Activated CD4-positive, alpha-beta T cell treated with anti-CD3 and anti-CD28 coated beads for 24 hours (primary cell): ENCODE measurements at places on chromosomes 2 and 18.

DNA sequence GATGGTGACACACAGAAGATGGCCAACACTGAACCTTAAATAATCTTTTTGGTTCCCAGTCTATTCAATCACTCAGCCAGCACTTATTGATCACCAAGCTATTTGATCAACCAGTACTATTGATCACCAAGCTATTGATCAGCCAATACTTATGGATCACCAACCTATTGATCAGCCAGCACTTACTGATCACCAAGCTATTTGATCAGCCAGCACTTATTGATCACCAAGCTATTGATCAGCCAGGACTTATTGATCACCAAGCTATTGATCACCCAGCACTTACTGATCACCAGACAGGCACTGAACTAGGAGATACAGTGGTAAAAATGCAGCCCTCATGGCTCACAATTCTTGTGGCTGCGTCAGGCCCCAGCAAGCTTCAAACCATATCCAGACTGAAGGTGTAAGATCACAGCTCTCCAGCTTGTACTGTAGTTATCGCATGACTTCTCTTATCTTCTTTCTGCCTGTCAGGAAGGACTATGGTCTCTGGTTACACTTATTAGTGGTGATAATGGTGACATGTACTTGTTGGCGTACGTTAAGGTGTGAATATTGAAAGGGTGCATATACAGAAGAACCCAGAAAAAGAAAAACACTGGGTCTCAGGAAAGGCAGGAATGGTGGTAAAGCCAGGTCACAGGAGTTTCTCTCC, 18.4 kb upstream of the B3GNT2 start:
- no peak for DNase-seq

- DNase-seq = no peak
These were observed 318.9 kb upstream of the SYT4 start for GRCh38 chr18:43596105-43596712.

DNA sequence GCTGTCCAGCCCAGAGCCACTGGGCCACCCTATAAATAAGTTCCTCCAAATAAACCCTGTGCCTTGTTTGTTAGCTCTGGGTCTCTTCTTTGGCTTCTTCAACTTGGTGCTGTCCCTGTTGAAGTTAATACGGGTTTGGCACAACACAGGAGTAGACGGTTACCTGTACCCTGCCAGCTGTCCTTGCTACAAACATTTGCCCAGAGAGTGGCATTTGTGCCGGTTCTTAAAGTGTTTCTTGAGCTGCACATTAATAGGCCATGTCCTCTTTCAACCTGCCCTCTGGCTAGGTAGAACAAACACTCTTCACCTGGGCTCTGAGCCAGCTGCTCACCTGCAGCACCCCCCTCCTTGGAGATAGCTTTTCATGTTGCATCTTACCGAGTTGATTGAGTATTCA, 139.2 kb downstream of the NEDD4L start:
- DNase-seq = no peak

DNA sequence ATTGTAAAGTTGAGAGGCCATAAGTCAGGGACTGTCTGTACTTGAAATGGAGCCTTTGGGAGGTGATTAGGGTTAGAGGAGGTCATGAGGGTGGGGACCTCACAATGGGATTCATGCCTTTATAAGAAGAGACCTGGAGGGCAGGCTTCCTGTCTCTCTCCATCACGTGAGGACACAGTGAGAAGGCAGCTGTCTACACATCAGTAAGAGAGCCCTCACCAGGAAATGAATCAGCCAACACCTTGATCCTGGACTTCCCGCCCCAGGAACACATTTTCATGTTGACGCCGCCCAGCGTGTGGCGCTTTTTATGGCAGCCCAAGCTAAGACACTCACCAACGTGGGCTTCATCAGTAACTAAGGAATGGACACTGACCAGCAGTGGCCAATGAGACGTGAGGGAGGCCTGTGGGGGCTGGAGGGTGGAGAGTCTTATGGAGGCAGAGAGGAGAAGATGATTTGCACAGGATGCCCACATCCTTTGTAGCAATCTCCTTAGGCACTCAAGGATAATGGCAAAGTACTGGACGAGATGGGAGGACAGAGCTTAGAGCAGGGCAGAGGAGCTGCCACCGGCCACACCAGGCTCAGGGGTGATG, 162.7 kb downstream of the EIPR1 start:
- no peak for DNase-seq

DNA sequence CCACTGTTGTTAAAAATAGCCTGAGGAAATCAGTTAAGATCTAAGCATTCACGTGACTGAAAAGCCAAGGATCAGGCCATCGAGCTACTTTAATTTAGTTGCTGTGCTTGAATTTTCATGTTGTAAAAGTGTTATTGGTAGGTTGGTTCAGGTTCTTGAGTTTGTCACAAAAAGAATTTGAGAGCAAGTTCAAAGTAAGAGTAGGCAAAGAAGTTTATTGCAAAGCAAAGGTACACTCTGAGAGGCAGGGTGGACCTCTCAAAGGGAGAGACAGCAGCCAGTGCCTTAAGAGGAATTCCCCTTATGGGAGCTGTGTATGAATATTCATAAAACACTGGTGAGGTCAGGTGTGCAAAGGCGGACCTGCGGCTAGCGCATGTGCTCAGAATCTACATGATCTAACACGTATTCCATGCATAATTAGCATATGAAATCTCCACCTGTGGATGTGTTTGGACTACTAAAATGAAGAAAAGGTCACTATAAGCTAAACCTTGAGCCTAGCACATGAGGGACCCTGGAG, 236.5 kb downstream of the NDUFA10 start:
- DNase-seq = no peak

GRCh38 chr2:12636837-12637581, 79.7 kb upstream of the TRIB2 start:
- DNase-seq = no peak

DNA sequence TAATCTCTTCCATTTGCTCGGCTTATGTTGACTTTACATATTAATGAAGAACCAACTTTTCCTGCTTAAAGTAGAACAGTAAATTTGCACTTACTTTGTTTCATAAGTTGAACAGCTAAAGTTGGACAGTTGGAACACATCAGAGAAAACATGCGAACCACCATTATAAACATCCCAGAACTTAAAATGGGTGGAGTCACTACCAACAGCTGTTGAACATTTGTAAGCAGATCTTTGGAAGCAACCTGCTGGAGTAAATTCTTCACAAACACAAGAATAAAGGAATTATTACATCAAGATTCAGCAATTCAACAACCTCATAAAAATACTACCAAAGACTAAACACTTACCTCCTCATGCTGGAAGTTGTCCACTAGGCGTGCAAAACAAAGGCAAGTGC, 96.4 kb upstream of the DNER start:
- DNase-seq = no peak

- no peak for DNase-seq
These were observed 22.1 kb downstream of the IKZF2 start for GRCh38 chr2:213129311-213129710.

DNA sequence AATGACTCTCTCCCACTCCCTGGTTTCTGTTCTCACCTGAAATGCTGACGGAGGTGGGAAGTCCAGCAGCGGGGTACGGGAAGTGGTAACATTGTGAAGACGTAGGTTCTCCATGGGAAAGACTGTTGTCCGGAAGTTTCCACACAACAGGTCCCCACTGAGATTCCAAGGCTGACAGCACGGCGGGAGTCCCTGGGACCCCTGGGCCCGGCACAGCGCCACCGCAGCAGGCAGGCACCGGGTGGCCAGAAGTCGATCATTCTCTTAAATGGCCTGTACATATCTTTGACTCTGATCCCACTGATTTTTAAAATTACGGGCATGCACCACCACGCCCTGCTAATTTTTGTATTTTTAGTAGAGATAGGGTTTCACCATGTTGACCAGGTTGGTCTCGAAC, 201.0 kb upstream of the SALL3 start:
- DNase-seq = no peak

GRCh38 chr2:173568054-173568453, 213.4 kb downstream of the CDCA7 start:
- DNase-seq = no peak

DNA sequence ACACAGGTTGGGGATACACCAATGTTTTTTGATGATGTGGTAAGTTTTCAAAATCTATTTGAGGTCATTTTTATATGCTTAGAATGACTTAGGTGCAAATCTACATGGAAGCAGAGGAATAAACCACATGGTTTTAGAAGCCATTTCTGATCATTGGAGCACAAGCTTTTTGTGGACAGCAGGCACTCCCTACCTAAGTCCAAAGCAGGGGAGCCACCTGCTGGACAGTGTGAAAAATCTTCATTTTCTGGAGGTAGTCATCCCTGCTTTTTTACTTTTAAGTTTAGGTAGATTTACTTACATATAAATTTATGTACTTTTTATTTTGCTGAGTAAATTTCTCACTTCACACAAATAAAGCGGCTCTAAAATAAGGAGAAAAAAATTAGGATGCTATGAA, 323.2 kb downstream of the PLCL1 start:
- DNase-seq = peak; percentile 25

GRCh38 chr2:216803791-216804190, 56.1 kb downstream of the TNP1 start:
- DNase-seq = no peak

DNA sequence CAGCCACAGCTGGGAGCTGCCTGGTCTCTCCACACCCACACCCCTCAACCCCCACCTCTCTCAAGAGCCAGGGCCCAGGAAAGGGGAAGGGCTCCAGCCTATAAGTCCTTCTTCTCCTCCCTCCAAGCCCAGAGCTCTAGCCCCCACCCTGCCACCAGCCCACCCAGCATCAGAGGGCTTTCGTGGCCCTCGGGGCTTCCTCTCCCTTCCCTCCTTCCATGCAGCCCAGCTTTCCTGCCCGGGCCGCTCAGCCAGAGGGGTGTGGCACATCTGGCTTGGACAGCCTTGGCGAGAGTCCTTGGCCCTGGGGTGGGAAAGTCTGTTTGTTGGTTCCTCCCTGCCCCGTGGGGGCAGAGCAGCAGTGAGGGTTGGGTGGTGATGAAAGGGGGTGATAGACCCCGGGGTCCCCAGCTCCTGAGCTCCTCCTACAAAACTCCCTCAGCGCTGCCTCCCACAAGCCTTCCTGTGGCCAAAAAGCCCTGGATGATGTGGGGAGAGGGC, 7.0 kb downstream of the TNS1 start:
- DNase-seq = no peak

DNA sequence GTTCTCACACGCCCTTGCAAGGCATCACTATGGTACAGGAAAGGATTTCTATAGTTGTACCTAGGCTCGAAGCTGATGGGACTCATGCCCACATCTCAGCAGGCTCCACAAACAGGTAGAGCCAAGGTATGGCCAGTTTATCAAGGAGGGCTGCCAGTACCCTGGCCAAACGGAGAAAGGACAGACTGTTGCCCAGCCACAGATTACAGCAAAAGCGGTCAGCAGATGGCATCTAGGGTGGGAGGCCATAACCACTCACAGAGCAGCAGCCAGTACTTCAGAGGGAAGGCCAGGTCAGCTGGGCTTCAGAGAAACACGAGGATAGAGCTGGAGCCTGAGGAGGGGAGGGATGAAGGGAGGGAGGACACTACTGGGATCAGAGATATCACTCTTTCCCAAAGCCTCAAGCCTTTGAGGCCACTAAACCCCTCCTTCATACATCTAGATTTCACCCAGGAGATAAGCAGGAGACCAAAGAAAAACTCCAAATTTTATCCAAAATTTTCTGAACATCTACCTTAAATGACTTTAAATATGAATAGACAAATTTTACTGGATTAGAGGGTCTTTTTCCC, 904.2 kb upstream of the NXPH2 start:
- DNase-seq = no peak

DNA sequence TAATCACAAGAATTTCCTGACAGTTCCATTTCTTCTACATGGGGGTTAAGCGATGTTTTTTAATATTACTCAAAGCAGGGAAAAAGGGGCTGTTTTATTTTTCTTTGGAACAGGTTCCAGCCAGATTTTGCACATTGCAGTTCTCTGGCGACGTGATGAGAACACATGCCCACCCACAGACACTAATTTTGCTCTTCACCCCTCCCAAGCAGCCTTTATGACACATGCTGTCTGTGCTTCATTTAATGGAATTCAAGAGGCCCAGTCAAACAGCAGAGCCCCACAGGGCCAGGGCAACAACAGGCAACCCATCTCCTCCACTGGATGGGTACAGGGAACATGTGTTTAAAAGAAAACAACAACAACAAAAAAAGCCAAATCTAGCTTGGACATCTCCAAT, 70.8 kb downstream of the SPRED2 start:
- no peak for DNase-seq

GRCh38 chr2:1821530-1821929, 77.2 kb upstream of the PXDN start:
- no peak for DNase-seq

DNA sequence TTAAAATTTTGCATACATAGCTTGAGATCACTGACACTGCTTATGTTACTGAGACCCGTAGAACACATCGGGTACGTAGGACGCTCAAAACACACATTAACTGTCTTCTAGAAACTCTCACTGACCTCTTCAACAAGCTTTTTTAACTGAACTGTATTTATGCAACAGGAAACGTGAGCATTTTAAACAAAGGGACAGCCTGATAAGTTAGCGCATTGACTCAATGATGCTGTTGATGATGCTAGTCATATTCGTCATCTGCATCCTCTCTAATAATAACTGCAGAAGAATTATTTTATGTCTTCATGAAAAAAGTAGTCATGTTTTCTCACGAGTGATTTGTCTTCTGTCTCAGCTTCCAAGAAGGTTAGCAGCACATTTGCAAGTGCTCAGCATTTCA, 824.0 kb downstream of the DCDC2C start:
- DNase-seq = no peak

- no peak for DNase-seq
These were observed 194.7 kb upstream of the GLI2 start for GRCh38 chr2:120540719-120541552.

- DNase-seq = no peak
These were observed 190.7 kb upstream of the CCDC68 start for GRCh38 chr18:55149994-55150393.

- no peak for DNase-seq
These were observed 25.8 kb upstream of the TWIST2 start for GRCh38 chr2:238821944-238822670.

- DNase-seq = no peak
These were observed 49.0 kb downstream of the MAP2 start for GRCh38 chr2:209472871-209473270.

GRCh38 chr2:237669628-237670392, 42.4 kb downstream of the LRRFIP1 start:
- DNase-seq = no peak

DNA sequence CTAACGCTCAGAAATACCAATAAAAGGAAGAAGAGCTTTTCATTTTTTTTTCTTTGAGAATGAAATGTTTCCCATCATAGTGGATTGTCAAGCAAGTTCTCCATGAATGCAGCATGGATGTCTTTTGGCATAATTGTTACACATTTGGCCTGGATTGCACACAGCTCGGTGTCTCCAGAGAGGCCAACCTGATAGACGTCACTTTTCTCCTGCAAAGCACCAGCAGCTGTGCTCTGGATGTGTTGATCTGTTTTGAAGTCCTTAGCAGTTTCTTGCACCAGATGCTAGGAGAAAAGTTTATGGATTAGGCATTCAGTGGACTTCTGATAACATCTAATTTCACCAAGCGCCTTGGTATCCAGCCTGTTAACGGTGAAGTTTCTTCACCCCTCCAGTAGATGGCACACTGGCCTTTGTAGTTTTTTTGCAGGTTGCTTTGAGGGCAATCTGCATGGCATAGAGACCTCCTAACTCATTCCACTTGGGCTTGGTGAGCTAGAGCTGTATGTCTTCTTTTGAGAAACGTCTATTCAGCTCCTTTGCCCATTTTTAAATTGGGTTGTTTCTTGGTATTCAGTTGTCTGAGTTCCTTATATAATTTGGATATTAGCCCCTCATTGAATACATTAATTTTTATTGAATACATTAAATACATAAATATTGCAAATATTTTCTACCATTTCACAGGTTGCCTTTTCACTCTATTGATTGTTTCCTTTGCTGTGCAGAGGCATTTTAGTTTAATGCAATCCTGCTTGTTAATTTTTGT, 59.7 kb downstream of the PTH2R start:
- no peak for DNase-seq
